ENCODE measurements at places on chromosomes 11 and 22.

GRCh38 chr11:28457481-28458065, 349.4 kb downstream of the METTL15 start:
- DNase-seq = no peak

DNA sequence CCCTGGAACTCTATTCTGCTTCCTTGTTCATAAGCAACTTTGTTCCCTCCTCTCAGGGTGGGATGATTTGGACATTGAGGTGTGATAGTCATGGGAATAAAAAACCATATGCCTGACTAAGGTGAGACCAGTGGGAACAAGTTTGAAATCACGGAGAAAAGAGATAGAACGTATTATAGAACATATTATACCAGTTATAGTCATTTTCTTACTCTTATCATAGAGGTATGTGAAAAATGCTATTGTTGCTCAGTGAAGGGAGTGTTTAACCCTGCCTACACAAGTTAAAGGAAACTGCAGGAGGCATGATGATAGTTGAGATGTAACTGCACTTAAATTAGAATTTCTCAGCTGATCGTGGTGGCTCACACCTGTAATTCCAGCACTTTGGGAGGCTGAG, 15.5 kb downstream of the OR6Q1 start:
- DNase-seq = no peak

DNA sequence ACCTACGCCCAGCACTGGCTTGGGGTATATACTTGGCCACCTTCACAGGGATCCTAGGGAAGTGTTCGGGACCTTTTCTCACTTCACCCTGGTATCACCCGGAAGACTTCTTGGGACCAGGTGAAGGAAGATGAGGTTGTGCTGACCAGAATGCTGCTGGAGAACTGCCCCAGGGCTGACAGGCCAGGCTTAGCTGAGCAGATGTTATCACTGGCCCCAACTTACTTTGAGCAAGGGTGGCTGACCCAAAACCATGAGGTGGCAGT, 4.5 kb downstream of the FTH1 start:
- DNase-seq = no peak

DNA sequence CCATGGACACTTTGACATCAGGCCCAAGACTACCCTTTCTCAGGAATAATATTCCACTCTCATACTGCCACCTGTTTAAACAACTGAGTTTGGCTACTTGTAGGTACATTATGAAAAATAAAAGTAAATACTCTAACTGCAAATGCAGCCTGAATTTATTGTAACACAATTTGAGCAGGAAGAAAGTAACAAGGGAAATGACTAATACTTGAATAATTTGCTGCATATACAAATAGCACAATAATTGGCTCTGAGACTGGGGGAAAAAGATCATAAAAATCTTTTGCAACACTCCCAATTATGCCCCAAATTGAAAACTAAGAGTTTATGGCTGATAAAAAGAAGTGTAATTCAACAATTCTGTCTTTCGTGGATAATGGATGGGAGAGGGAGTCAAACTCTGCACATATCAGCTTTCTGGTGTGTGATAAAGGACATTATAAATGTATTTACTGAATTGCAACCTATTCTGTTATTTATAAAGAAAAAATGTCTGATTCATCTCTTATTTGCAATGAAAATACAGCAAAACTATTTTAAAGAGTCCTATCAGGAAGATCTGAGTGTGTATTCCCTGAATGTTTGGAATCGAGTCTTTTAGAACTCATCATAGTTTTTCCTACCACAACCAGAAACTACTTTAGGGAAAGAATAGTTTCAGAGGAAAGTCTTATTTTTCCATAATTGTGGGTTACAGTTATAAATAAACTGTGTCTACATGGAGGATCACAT, 359.0 kb downstream of the JRKL start:
- no peak for DNase-seq

GRCh38 chr22:49724893-49725489, 102.7 kb downstream of the BRD1 start:
- DNase-seq = peak; percentile 87

DNA sequence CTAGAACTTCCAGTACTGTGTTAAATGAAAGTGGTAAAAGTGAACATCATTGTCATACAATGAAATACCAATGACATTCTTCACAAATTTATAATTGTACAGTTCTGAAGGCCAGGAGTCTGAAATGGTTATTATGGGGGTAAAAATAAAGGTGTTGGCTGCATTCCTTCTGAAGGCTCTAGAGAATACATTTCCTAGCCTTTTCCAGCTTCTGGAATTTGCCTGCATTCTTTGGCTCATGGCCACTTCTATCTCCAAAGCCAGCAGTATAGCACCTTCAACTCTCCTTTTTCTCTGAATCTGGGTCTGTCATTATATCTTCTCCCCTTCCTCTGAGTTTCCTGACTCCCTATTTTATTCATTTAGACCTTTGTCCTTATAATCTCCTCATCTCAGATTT, 1232.7 kb upstream of the TENM4 start:
- no peak for DNase-seq

GRCh38 chr11:13140028-13140870, 131.1 kb downstream of the RASSF10 start:
- DNase-seq = no peak

DNA sequence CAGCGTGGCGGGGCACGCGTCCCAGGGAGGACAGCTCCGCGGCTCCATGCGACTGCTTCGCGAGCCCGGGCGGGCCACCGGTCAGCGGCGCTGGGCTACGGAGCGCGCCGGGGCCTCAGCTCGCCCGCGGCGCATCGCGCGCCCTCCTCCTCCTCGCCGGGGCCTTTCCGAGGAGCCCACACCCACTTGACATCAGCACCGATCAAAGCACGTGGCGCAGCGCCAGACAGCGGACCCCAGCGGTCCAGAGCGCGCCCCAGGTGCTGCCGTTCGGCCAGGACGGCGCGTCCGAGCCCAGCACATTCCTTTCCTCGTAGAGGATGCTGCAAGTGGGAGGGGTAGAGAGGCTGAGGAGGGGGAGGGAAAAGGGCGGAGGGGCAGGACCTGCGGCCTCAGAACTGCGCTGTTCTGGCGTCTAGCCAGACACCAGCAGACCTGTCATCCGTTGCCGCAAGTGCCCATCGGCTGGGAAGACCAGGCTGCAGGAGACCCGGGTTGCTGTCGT, 88.6 kb downstream of the PLEKHA7 start:
- peak; percentile 67 for DNase-seq

- no peak for DNase-seq
These were observed 85.1 kb downstream of the TRIM44 start for GRCh38 chr11:35747668-35748067.

DNA sequence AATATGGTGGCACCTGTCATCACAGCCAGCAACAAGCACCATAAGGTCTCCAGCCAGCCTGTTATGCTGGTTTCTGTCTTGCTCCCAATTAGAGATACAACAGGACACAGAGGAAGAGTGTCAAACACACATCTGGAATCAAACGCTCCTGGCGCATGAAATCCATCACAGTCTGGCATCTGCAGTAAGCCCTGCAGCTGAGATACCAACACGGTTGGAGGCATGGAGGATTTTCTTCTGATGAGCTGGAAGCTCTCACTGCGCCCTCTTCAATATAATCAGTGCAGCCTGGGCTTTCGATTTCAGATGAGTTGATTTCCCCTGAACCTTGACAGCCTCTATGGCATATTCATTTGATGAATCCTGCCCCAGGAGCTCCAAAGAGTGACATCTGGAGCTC, 27.8 kb upstream of the CARS1 start:
- no peak for DNase-seq
